ENCODE measurements at places on chromosomes 2 and 18.
A peak's percentile ranks its signal among the peaks of the same experiment; 100 is the strongest.

DNA sequence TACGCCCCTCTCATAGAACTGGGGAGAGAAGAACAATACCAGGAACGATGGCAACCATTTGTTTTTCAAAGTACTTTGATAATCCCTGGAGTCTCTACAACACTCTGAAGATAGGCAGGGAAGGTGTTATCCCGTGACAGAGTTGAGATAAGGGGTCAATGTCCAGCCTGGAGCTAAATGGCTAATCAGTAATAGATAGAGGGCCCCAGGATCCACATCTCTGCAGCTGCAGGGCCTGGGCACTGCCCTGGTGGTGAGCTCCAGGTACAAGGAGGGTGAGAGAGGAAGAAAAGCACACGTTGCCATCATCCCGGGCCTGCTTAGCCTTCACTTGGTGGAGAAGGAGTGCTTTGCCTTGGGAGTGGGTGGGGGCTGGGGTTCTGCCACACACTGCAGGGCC, 260.6 kb downstream of the PRKCE start:
- DNase-seq, result no peak

GRCh38 chr2:229475778-229476177, 204.7 kb upstream of the PID1 start:
- DNase-seq, result no peak

- DNase-seq, result no peak
Observed at GRCh38 chr2:180660207-180660606, 320.2 kb upstream of the UBE2E3 start.

GRCh38 chr18:74013955-74014354, 133.7 kb downstream of the FBXO15 start:
- DNase-seq, result peak; percentile 31
